Natural killer cell (primary cell): ENCODE measurements at places on chromosomes 16 and 17. TPM values are rescaled to one million over a fixed set of nuclear protein-coding genes. Genes with fewer than 3 reads are reported as not detected.

GRCh38 chr17:19302791-19303331 is 59.7 kb downstream of the B9D1 start:
- no peak for DNase-seq

DNA sequence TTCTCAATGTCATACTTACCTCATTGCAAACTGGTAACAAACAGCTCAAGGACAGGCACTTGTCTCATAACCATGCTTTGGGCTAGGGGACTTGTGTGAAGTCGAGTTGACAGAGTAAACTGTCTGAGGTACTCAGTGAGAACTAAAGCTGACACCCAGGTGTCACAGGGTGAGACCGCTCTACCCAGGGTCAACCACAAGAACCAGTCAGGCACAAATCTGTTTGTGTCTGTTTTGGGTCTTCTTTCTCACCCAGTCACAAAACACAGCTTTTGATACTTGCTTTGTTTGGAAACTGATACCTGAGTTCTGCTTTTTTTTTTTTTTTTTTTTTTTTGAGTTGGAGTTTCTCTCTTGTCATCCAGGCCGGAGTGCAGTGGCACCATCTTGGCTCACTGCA is 161.1 kb downstream of the STX8 start:
- peak; percentile 43 for DNase-seq

- no peak for DNase-seq
These were observed 1.8 kb downstream of the CACNG4 start for GRCh38 chr17:66966298-66966697.

KRTAP4-5 gene
- total RNA-seq, result not detected

KCTD5 gene
- total RNA-seq, result 36.5 TPM

DNA sequence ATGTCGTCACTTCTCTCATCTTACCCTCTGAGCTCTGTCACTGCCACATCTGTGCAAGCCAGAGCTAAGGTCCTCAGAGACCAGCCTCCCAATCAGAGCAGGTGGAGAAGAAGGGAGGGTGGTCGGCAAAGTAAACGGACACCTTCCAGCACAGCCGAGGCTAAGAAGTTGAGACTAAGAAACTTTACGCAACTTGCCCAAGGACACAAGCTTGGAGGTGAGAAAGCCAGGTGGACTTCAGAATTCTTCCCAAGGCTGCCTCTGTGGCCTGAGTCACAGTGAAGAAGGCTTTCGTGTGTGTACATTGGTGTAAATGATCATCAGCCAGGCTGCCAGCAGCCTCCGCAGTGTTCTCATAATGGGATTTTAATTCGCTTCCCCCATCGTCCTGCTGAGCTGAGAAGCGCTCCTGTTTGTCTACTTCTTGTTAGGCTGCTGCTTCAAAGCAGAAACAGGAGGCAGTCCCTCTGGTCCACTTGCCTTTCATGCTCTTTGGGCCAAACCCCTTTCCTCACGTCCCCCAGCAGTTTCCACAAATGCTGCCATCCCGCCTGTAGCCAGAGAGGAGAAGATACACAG is 125.0 kb upstream of the RPL38 start:
- no peak for DNase-seq

ABCA10 gene
- total RNA-seq, result 2.3 TPM

GRCh38 chr17:6196355-6196754 is 126.2 kb downstream of the WSCD1 start:
- DNase-seq, result no peak

TBC1D16 gene
- 0.65 TPM for total RNA-seq

DNA sequence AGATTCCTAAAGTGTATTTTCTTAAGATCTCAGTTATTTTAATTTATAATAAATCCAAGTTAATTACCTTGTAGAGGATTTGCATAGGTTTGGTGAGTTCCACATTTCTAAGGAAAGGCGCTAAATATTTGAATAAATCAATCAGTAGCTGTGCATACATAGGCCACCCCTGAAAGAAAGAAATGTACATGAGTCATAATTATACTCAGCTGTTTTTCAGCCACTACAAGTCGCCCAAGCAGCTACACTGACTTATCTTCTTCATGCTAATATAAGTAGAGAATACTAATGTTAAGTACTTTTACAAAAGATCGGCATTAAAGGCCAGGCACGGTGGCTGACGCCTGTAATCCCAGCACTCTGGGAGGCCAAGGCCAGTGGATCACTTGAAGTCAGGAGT is 14.9 kb downstream of the SETD6 start:
- no peak for DNase-seq

- no peak for DNase-seq
These were observed 31.7 kb upstream of the ARL4D start for GRCh38 chr17:43366891-43367736.

APOBR gene
- 83.0 TPM for total RNA-seq

MYBBP1A gene
- 50.5 TPM for total RNA-seq

GRCh38 chr17:28331891-28332420 is 3.3 kb downstream of the IFT20 start:
- no peak for DNase-seq

GRCh38 chr17:75352079-75352569 is 53.4 kb downstream of the GRB2 start:
- DNase-seq, result no peak

- DNase-seq, result no peak
These were observed 23.5 kb downstream of the KIAA0513 start for GRCh38 chr16:85051067-85051581.
